Metanephros (tissue), 2 donors: ENCODE measurements at places on chromosomes 5 and 9. TPM values are rescaled to one million over a fixed set of nuclear protein-coding genes. Genes with fewer than 3 reads are reported as not detected.

The CDC20B gene
- total RNA-seq: 0.29 TPM

The OR1L4 gene
- total RNA-seq: not detected

The ADAMTS6 gene
- 7.6 TPM for total RNA-seq

The CCDC192 gene
- total RNA-seq: not detected

The SLC34A3 gene
- 3.0 TPM for total RNA-seq

The PCAT7 gene
- total RNA-seq: 0.06 TPM

The F2RL1 gene
- total RNA-seq: 25.9 TPM

The MARCOL gene
- total RNA-seq: not detected

The GLDC gene
- 13.4 TPM for total RNA-seq

The OR1J2 gene
- not detected for total RNA-seq

The WHRN gene
- 7.8 TPM for total RNA-seq

The ZBTB5 gene
- 24.9 TPM for total RNA-seq

The RPL37 gene
- 1,786 TPM for total RNA-seq

The AHRR gene
- 6.4 TPM for total RNA-seq
